ENCODE measurements at places on chromosomes 4 and X.

DNA sequence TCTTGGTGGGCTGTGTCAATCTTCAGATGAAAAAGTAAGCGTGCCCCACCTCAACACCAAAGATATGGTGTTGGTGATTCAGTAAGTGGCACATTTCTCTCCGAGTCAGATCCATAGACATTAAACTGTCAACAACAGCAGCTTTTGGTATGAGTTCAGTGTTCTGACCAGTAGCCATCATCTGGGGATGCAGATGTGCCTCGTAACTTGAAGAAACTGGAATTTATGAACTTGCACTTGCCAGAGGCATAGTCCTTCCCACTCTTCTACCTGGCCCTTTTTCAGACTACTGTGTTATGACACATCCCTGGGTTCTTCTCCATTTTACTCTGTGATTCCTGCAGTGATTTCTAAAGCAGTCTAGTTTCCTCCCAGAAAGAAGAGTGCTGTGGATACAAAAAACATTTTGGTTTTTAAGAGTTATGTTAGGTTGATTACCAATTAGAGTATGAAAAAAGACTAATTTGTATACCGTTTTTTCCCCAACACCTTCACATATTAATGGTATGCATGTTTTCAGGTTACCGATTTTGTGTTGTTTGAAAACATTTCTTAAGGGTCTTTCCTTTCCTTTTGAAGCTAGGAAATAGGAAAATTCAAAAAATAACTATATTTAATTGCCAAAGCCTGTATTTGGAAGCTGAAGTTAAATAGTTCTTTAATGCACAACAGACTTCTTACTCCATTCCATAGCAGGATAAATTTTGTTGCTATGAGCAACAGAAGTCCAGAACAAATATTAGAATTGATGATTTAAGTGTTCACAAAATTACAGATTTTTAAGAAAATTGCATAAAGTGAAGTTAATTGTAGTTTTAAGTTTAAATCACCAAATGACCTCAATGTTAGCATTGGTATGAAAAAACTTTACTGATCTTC, 39.3 kb downstream of the NUDT6 start:
- no peak for DNase-seq

DNA sequence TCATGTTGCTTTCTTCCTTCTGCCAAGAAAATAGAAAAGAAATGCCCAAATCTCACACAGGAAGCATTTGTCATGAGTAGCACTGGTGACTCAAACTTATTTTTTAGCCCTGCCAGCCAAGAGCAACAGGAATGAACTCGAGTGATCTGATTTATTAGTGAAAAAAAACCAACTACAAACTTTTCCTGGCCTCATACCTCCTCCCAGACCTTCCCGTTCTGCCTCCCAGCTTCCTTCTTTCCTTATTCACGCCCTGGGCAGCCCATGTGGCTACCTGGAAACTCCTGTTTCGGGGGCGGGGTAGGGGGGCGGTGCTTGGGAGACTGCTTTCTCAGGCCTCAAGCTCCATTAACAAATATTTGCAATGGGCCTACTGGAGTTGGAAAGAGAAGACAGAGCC, 178.5 kb downstream of the NHS start:
- DNase-seq = peak; percentile 24

GRCh38 chrX:116285501-116285900, 115.0 kb downstream of the AGTR2 start:
- DNase-seq = no peak

- DNase-seq = peak; percentile 16
Measured at GRCh38 chr4:81472281-81473182, 825 bp upstream of the RASGEF1B start.

DNA sequence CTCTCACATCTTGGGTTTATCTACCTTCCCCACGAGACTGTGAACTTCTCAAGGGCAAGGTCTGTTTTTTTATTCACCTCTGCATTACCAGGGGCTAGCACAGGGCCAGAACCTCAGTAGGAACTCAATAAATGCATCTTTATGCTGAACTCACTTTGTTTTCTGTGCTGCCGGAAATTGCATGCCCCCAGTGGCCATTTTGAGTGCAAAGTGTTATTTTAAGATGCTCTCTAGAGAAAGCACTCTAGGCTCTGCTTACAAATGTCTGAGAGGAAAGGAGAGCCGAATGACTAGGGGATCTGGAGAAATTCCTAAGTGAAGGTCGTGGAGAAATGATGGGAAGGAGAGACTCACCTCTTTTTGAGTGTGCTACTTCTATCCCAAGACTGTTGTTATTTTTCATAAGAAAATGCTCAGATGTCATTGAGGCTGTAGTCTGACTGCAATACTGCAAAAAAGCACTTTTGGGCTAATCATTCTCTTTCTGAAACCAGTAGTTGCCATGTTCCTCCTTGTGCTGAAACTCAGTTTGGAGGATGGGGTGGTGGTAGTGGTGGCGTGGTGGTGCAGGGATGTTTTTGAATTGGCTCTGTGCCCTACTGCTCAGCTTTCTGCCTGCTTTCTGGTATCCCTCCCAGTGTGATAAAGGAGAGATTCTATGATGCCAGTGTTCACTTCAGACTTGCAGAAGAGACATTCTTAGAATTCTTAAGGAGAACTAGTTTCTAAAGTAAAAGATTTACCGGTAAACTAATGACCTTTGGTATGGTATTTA, 41.3 kb downstream of the DOCK11 start:
- no peak for DNase-seq

GRCh38 chrX:50202539-50202938, 1.7 kb upstream of the AKAP4 start:
- DNase-seq = no peak

DNA sequence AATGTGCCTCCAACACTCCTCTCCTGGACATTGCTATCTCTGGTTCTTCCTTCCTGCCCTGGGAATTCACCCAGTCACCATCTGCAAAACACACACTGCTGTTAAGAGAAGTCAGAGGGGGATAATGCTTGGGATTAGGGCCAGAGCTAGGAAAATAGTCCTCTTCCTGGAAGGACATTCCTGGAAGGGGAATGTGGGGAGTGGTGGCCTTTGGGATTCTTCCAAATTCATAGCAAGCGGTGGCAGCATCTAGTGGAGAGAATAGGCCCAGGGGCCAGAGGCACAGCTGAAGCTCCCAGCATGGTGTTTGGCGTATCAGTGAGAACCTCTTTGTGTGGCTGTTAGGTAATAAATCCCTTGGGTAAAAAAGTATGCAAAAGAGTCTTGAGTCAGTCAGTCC, 34.3 kb downstream of the SHROOM4 start:
- no peak for DNase-seq

DNA sequence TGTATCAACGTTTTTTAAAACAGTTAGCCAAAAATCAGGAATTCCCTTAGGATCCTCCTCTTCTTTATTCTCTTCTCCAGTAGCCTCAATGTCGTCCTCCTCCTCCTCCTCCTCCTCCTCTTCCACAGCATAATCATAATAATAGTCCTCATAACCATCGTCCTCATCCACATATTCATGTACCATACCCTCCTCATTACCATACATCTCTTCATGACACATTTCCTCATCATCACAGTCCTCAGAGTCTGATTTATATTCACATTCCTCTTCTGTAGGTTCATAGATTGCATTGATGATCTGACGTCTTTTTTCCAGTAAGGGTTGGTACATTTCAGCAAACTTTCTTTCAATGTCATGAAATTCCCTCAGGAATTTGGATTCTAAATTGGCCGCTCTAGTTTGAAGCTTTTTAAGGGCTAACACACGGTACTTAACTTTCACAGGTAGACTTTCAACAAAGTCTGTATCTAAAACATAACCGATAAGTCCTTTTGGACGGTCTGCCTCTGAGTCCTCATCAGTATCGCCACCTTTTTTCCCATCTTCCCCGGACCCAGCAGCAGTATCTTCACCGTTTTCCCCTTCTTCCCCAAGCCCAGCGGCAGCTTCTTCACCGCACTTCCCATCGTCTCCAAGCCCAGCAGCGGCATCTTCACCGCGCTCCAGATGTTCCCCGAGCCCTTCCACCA, 771 bp downstream of the NAP1L2 start:
- no peak for DNase-seq

- DNase-seq = peak; percentile 3
Measured at GRCh38 chr4:110195561-110196205, 2.7 kb downstream of the ELOVL6 start.

GRCh38 chr4:188107931-188108843, 1.2 kb downstream of the TRIML2 start:
- no peak for DNase-seq

DNA sequence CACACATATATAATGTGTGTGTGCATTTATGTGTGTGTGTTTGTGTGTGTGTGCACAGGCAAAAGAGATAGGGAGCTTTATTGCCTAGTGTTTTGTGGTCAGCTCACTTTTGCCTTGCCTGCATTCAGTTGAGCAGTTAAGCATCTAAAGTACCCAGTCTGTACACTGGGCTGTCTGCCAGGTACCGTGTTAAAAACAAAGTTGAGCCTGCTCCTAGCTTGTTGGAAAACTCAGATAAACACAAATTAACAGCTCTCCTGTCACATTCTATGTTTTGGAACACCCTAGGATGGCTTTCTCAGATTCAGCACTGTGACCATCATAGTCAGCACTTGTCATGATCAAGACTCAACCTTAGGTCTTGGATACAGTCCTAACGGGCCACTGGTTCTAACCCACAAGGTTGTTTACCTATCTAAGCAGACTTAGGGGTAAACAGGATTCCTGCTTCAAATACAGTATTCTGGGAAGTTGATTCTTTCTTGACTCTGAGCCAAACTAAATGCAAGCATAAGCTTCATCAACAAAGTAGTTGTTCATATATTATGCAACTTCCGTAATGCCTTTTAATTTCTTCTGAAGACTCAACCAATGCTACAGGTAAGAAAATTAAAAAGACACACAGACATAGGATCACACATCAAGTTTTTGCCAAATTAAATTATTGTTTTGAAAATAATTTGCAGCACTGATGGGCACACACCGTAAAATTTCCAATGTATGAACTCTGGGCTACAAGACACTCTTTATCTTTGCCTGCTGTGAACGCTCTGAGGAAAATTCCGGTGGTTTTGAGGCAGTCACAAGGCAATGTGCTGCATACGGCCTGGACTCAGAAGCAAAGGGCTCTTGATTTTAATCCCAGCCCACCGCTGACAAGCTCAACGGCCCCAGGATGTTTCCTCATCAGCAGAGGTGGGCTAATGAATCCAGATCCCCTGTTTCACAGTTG, 11.3 kb upstream of the CD99 start:
- peak; percentile 68 for DNase-seq
